Mesenchymal stem cell (in vitro differentiated cells and primary cell): ENCODE measurements at places on chromosomes 13 and 19.
A peak's percentile ranks its signal among the peaks of the same experiment; 100 is the strongest.

DNA sequence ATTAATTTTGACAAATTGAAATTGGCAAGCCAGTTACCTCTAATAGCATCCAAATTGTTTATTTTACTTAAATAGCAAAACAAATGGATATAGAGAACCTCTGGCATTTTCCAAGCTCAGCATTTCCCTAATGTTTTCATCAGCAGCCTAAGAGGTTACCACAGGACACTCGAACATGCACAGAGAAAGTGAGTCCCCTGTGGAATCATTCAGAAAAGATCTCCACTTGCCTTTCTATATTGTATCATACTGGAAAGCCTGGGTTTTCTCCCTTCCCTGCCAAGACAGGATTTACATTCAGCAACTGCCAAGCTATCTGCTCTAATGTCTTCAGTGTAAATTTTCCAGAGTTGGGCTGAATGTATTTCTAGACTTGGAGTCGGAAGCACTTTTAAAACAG lies 188.9 kb downstream of the KCTD12 start:
- peak; percentile 50 for DNase-seq

GRCh38 chr13:37481011-37481884 lies 117.3 kb downstream of the POSTN start:
- peak; percentile 55 for DNase-seq

- DNase-seq, result peak; percentile 84
These were observed 55.4 kb downstream of the SACS start for GRCh38 chr13:23377983-23378632.

DNA sequence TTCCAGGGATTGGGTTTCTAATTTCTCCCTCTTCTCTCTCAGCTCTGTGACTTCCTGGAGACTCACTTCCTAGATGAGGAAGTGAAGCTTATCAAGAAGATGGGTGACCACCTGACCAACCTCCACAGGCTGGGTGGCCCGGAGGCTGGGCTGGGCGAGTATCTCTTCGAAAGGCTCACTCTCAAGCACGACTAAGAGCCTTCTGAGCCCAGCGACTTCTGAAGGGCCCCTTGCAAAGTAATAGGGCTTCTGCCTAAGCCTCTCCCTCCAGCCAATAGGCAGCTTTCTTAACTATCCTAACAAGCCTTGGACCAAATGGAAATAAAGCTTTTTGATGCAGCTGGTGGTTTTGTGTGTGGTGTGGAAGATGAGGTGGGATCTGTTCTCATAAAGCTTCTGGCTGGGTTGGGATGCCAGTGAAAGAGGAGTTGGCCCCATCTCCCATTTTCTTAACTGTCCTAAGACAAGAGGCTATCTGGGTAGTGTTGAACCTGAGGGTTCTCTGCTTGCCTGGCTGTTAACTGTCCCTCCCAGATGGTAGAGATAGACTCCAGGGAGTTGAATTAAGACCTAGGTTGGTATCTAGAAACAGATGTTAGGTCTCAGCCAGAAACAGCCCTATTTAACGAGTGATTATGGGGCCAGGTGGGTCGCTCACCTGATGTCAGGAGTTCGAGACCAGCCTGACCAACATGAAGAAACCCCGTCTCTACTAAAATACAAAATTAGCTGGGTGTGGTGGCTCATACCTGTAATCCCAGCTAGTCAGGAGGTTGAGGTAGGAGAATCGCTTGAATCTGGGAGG lies 1.6 kb downstream of the FTL start:
- DNase-seq, result peak; percentile 35

DNA sequence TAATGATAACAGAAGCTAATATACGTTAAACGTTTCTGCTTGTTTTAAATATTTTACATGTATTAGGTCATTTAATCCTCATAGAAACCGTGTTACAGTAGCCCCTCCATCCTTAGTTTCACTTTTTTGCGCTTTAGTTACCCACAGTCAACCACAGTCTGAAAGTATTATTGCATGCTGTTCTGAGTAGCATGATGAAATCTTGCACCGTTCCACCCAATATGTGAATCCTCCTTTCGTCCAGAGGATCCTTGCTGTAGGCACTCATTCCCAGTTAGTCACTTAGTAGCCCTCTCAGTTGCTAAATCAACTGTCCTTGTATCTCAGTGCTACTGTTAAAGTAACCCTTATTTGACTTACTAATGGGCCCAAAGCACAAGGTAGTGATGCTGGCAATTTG lies 257.8 kb downstream of the ENOX1 start:
- peak; percentile 21 for DNase-seq
